Muscle of back (tissue), 13 donors: ENCODE measurements at places on chromosomes 3 and 15.

DNA sequence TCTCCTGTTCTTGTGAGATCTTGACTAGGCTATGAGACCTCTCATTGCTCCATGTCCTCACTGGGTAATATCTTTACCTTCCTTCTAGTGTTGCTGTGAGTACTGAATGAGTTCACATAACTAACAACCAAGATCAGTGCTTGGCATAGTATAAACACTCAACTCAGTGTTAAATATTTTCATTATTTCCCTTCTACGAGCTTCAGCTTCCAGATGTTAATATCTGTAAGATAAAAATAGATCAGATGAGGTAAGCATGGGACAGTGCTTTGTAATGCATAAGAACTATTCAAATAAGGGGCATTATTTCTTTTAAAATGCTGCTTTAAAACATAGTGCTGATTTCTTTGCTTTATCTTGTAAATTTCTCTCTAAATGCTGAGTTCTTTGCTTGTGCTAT, 130.8 kb downstream of the DIPK2A start:
- DNase-seq: no peak

DNA sequence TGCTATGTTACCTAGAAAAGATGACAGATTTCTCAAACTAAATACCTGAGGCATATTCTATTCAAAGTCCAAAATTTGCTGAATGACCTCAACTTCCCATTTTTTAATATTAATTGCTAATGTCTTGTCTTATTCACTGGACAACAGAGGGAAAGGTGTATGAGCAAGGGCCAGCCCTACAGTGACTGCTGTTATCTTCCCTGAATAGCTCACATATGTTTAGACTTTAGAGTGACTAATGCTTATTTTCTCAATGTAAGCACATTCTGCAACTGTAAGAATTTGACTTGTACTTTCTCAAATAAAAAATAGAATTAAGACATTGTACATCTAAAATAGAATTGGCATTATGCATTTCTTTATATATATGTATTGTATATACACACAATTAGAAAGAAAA, 26.5 kb upstream of the AADACL2 start:
- no peak for DNase-seq

DNA sequence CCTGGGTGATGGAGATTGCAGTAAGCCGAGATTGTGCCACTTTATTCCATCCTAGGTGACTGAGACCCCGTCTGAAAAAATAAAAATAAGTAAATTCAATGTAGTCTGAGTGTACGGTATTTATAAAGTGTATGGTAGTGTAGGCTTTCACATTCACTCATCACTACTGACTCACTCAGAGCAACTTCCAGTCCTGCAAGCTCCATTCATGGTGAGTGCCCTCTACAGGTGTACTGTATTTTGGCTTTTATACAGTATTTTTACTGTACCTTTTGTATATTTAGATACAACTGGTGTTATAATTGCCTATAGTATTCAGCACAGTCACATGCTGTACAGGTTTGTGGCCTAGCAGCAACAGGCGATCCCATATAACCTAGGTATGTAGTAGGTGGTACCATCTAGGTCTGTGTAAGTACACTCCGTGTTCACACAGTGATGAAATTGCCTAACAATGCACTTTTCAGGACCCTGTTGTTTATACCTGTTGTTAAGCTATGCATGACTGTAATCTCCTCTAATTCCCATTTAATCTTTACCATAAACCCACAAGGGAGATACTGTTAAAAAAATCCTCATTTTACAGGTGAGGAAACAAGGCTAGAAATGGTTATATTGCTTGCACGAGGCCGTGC, 19.3 kb downstream of the CACNA1D start:
- no peak for DNase-seq

- DNase-seq: no peak
Measured at GRCh38 chr15:35120173-35120572, 35.1 kb upstream of the NANOGP8 start.

- no peak for DNase-seq
Measured at GRCh38 chr3:28028554-28028953, 212.9 kb upstream of the CMC1 start.

- no peak for DNase-seq
Measured at GRCh38 chr15:67025719-67026609, 39.4 kb upstream of the SMAD3 start.

DNA sequence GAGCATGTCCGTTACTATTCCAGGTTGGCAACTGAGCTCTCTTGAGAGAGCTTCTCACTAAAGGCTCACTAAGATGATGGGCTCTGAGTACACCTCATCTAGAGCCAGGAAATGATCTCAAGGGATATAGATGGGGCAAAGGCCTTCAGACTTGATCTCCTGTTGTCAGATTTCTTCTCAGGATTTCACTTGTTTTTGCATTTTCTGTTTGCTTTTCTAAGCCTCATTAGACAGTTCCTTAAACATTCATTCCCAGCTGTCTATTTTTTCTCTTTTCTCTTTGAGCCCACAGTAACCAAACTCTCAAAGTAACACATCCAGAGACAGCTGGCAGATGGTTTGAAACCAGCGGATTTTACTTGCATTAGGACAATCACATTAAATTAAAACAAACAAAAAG, 28.4 kb upstream of the ARL8B start:
- no peak for DNase-seq

DNA sequence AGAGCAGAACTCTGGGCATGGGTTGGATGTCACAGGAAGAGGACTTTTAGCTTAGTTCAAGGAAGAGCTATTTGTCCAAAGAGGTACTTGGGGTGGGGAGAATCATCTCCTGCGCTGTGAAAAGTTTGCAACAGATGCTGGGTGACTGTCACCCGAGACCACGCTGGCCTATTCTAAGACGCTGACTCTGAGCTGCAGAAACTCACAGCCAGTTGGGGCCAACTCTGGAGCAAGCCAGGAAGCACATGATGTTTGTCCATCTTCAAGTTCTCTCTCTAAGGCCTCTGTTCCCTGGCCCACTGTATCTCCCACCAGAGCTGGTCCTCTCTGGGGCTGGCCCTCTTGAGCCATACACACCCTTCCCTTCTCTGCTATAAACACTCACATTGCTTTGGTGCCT, 17.9 kb upstream of the CDCP1 start:
- DNase-seq: no peak

GRCh38 chr15:29270976-29271375, 1.4 kb upstream of the NSMCE3 start:
- DNase-seq: no peak

- no peak for DNase-seq
Measured at GRCh38 chr15:51062736-51063135, 32.0 kb downstream of the TNFAIP8L3 start.

- DNase-seq: no peak
Measured at GRCh38 chr3:144521131-144521530, 549.5 kb downstream of the DIPK2A start.

DNA sequence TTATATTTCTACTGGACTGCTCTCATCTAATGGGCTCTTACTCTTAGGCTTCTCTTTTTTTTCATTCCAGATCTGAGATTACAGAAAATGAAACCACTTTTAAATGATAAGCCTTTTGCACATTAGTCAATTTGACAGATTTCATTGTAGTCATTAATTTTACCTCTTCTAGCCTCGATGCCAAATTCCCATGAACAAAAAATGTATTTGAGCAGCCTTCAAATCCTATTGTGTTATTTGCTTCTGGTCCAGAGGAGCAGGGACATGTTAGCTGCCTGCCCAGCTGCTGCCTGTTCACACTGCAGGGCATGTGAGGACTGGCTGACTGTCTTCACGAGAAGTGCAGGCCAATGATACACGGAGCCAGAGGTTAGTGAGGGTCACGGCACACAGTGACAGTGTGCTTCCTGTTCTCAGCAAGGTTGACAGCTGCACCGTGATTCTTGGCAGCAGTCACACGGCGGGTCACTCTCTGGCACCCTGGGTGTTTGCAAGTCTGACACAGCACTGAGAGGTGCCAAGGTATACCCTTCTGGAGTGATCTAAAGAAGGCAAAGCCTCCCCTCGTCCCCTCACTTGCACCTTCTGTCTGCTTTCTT, 40.8 kb downstream of the KAT2B start:
- peak; percentile 59 for DNase-seq

DNA sequence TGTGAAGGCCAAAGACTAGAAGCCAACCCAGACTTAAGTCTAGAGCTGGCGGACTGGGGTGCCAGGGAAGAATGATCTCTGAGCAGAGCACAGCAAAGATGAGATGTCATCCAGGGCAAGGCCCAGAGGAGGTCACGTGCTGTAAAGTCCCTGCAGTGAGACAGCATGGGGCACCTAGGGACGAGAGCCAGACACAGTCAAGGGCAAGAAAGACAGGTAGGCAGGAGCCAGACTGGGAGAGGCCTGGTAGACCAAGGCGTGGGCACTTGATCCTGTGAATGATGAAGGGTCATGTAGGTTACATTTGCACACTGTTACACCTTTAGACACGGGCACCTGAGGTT, 379.7 kb upstream of the PROK2 start:
- DNase-seq: no peak

DNA sequence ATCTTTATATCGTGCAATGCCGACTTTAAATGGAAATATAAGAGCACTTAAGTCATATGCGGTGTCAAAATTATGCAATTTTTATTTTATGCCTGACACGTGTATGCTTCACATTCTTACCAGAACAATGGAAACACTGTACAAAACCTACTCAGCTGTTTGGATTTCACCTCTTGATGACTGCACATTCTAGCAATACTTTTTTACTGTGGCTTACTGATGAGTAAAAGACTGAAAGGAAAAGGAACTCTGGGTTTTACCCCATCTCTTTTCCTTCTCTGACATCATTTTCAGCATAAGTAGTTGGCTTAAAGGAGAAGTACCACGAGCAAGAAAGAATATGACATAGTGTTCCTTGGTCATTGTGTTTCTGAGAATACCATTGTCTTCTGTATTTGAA, 142.8 kb downstream of the POLR2M start:
- no peak for DNase-seq

DNA sequence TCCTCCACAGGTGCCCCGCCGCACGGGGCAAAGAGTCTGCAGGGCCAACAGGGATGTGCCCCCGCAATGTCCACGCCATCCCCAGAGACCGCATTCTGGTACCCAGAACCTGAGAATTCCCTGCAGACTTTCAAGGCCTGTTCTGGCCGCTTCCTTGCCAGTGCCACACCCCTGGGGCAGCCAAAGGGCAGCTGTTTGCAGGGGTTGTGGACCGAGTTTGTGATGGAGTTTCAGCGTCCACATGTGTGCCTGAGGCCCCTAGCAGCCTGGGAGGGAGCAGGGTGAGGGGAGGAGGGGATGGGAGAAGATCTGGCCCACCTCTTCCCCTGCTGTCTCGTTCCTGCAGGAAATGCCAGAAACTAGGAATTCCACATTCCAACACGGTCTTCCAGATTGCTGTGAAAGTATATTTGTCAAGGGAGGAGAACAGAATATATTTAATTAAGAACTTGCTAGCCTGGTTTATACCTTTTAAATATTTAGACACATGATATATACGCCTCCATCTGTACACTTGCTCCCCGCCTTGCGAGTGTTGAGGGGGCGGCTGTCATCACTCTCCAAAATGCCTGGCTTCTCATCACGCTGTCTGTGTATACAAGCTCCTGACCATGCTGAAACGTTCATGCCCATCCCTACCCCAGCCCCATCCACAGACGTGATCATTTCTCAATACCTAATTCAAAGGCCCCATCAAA, 31.1 kb upstream of the RASA2 start:
- no peak for DNase-seq

DNA sequence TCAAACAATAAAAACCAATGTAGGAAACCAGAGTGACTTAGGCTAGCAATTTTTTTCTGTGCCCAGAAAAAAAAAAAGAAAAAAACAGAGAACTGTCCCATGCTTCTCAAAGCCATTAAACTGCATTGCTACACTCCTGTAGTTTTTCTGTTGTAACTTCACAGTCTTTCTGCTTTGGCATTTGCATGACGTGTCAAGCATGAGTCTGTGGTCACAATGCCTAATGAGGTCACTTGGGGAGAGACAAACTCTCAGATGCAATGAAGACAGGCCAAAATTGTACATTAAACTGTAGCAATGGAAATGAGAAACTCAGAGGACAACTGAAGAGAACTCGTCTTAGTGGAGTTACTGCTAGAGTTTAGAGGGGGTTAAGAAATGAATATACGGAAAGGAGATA, 30.8 kb downstream of the CCDC80 start:
- no peak for DNase-seq

DNA sequence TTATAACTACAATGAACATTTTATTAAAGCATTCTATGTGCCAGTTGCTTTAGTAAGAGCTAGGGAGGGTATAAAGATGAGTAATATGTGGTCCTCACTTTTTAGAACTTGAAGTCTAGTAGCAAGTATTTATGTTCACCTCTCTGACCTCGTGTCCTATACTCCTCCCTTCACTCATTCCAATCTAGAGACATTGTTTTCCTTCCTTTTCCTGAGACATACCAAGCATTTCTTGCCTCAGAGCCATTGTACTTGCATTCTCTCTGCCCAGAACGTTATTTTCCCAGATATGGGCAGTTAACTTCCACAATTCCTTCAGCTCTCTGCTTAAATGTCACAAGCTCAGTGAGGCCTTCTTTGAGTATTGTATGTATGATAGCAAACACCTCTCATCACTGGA, 408.6 kb downstream of the PDCD6IP start:
- peak; percentile 51 for DNase-seq

GRCh38 chr15:44656298-44656697, 7.2 kb downstream of the SPG11 start:
- no peak for DNase-seq

GRCh38 chr3:13240928-13241618, 167.8 kb upstream of the IQSEC1 start:
- no peak for DNase-seq

DNA sequence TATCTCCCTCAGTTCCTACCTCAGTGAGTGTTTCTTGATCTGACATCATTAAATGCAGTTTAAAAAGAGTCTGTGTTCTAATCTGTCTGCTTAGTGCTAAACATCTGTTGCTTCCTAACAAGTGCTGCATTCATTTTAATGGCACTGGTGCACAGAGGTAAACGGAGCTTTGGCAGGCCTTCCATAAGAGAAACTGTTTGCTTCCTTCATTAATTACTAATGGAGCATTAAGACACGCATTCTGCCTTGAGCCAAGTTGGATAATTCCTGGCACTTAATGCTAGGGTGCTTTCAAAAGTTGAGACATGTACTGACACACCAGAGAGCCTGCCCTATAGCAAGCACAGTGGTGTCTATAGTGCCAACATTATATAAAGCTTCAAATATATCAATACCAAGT, 34.7 kb downstream of the SCG5 start:
- no peak for DNase-seq

DNA sequence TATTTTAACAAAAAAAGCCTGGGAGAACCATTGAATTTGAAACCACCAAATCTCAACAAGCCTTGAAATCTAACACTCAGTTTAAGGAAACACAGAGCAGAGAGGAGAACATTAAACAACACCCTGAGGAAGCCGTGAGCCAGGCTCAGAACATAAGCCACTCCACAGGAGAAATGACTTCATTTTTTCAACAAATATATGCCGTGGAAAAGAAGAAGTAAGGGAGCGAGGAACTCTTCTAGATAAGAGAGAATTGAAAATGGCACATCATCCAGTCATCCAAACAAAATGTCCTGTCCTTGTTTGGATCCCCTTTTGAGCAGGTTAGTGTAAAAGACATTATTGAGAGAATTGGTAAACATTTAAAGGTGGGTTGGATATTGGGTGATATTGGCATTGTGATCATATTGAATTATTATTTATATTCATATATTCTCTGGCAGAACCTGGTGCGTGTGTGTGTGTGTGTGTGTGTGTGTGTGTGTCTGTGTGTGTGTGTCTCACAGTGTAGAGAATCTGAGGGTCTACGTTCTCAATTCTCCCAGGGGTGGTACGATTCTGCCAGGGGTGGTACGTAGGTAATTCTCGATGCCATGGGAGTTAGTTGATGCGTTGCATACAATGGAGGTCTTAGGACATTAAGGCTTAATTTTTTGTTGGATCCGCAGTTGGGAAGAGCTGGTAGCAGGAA, 94.4 kb downstream of the ST6GAL1 start:
- no peak for DNase-seq
